ENCODE measurements at places on chromosomes 3 and 15.

DNA sequence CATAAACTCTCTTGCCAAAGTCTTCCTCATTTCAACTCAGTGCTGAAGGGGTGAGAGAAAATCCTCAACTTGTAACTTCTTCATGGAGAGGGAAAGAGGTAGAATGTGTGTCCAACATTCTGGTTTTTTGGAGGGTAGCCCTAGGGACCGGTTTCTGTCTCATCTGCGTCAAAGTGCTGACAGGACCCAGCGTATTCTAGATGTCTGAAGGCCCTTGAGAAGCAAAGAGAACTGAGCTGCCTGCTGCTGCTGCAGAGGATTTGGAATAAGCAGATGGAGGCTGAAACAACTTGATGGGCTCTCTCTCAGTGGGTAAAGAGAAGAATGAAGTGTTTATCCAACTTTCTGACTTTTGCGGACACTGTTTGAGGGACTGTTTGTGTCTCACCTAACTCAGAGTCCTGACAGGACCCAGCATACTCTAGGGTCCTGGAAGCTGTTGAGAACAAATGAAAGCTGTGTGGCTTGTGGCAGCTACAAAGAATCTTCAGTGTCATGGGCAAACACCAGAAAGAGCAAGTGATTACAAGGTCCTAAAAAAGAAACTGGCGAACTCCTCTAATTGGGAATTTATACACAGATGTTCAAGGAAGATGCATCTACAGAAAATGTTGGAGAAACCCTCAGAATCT lies 174.4 kb downstream of the SI start:
- DNase-seq = no peak

DNA sequence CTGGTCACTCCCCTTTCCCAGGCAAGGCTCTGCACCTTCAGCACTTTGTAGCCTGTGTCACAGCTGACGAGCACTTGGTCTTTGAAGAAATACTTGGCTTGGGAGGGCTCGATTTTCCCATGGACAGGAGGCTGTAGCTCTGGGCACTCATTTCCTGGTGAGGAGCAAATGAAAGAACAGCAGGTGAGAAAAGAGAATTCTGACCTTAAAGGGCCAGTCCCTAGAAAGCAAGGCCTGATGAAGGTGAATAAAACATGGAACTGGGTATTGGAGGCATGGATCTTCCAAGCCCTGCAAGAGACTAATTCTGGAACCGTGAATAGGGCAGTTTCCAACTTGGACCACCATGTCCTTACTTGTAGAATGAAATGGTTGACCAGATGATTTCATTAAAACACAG lies 39.9 kb downstream of the MASP1 start:
- no peak for DNase-seq

- DNase-seq = no peak
These were observed 82.8 kb downstream of the DUT start for GRCh38 chr15:48414015-48414414.

DNA sequence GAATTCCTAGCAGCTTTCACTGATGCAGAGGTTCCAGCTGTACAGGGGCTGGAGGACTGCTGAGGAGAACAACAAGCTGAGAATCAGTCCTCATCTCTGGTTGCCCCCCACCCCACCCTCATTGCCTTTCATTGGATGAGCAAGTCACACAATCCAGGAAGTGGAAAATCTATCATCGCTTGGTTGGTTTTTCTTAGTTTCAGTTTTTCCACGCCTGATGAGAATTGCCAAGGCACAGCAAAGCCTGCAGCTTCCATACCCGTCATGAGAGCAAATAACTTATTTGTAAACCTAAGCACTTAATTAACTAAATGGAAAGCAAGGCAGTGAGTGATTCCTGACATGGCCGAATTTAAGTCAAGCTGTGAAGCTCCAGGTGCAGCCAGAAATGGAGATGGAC lies 21.4 kb upstream of the LIPC start:
- no peak for DNase-seq
